Astrocyte of the cerebellum (primary cell): ENCODE measurements at places on chromosomes 2 and 18.
A peak's percentile ranks its signal among the peaks of the same experiment; 100 is the strongest.

DNA sequence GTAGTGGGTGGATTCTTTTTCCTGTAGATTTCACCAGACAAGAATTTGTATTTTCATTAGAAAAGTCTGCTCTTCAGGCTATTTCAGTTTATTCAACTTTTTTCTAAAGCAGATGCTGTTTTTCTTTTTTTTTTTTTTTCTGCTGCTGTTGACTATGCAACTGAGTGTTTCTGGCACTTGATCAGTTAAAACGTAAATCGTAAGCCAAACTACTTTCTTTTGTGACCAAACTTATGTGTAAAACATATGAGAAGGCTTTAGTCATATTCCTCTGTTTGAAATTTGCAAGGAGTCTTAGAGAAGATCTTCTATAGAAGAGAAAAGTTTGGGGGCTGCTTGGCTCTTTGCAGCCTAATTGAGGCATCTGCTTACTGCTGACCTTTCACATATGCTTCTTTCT lies 170.1 kb downstream of the PARD3B start:
- DNase-seq, result no peak

GRCh38 chr2:98598781-98599428 lies 9.4 kb downstream of the COA5 start:
- no peak for DNase-seq

GRCh38 chr2:9226458-9227380 lies 20.1 kb downstream of the ASAP2 start:
- no peak for DNase-seq

DNA sequence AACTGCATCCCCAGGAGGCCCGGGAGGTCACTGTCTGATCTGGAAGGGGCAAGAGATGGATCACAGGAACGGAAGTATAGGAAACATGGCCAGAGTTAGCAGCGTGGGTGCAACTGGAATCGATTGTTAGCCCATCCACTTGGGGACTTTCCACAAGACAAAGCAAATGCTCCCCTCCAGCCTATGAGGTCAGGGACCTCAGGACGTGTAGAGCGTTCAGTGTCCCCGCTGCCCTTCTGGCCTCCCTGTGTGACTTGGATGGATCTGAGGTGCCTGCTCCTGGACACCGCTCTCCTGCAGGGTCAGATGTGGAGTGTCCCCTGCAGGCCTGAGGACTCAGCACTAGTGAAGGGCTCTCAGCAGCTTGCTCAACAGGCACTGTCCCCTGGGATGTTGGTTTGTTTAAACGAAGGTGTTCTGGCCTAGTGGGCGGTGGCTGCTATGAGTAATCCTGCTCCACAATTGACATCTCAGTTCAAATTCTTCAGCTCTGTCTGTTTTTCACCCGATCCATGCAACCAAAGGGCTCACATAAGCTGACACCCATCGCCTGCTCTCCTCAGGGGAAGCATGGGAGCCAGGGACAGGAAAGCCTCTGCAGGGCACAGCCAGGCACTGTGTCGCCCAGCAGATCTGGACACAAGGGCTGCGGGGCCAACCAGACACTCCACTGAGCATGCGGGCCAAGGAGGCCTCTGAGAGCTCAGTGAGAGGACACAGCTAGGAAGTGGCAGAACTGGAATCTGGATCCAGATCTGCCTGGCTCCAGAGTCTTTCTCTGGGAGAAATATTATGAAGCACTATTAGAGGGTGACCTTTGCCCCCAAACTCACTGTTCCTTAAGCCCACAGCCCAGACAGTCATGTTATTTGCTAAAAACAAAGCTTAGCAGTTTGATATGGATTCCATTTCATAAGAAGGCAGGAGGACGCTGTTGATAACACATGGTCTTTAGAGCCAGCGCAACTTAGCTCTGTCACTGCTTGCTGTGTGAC lies 78.5 kb downstream of the RHOB start:
- no peak for DNase-seq

DNA sequence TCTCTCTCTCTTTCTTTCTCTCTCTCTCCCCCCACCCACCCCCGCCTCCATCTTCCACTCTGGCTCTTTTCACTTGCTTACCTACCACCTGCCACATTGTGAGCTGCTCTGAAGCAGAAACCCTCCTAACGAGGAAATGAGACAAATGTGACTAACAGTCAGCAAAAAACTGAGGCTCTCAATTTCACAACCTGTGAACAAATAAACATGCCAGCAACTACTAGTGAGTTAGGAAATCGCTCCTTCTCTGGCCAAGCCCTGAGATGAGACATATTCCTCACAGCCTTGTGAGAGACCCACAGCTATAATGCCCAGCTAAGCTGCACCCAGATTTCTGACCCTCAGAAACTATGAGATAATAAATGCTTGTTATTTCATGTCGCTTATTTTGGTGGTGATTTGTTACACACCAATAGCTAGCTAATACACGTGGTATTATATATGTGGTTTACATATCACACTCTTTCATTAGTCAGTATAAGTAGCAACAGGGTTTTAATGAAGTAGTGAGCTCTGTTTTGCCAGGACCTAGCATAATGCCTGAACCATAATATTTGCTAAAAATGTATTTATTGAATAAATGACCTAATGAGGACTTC lies 8.4 kb upstream of the ZNF521 start:
- no peak for DNase-seq

DNA sequence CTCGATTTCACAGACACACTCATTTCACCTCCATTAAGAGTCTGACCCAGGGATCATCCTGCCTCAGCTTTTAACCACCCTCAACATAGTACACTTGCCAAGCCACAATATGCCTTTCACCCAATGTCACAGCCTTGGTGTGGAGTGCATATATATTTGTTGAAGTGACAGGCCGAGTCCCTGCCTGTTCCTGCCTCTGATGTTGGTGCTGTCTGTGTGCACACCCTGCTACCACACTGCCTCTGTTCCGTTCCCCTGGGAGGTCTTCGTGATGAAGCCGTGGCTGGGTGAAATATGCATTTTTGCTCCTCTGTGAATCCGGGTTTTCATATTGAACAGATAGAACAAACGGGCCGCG lies 90.3 kb downstream of the RNF144A start:
- no peak for DNase-seq

DNA sequence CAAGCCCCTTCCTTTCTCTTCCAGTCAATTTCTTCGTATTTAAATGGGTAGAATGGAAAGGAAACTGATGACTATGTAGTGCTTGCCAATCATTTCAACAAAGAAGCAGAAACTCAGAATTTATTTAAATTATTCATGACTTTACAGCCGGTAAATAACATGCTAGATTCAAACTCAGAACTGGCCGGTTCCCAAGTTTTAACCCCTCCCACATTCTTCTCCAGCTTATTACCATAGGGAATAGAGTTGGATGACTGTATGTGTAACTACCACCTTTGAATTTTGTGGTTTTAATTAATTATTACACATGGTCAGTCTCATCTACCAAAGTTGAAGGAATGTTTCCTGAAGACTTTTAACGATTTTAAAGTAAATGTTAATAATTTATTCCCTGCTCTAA lies 819.3 kb upstream of the LRATD1 start:
- DNase-seq, result no peak

- no peak for DNase-seq
These were observed 424.3 kb upstream of the MEX3C start for GRCh38 chr18:51621864-51622160.

DNA sequence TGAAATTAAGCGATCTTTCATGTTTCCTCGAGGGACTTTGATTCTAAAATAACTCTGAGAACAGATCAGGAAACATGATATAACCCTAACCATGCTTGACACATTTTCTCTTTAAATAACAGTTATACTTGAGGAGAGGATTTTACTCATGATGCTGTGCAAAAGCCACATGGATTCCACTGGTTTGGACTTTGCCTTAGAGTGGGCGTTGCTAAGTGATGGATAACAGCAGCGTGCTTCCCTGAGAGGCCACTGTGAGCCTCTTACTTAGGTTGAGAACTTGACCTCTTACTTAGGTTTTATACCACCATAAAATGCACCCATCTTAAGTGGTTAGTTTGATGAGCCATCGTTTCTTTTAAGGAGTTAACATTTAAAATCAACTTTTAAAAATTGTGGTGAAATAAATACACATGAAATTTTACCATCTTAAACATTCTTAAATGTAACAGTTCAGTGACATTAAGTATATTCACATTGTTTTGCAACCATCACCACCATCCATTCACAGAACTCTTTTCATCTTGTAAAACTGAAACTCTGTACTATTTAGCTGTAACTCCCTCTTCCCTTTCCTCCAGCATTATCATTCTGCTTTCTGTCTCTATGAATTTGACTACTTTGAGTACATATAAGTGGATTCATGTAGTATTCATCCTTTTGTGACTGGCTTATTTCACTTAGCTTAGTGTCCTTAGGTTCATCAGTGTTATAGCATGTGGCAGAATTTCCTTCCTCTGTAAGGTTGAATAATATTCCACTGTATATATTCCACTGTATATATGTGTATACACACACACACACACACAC lies 22.6 kb downstream of the ANXA4 start:
- no peak for DNase-seq

GRCh38 chr2:241842620-241843211 lies 16.0 kb downstream of the PDCD1 start:
- no peak for DNase-seq

DNA sequence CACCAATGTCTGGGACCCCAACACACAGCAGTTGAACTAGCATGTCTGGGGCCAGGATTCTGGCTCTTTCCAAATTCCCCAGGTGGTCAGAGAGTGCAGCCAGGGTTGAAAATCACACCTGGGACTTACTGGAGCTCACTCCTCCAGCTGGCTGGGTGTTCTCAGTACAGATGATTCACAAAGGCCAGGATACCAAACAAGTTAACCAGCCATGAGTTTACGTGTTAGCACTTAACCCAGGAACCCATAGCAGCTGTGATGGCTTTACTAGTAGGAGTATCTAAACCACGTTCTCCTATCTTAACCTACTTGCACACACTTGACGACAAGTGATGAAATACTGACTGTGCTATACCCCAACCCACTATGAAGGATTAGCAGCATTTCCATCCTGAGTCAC lies 222.8 kb downstream of the FBXO15 start:
- no peak for DNase-seq

DNA sequence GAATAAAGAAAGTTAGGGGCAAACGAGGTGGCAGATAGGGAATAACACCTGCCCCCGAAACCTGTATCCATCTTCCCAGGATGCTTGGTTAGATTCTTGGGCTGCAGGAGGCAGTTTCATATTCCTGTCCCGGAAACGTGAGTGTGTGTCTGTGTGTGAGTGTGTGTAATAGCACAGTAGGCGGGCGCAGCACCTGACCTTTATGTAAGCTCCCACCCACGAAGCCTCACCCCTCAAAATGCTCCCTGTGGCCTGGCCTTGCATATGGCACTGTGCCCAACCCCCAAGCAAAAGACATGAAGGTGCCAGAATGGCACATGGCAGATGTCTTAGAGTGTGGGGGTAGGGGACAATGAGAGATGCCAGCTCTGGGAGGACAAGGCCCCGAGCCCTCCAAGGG lies 48.9 kb downstream of the EFR3B start:
- no peak for DNase-seq

DNA sequence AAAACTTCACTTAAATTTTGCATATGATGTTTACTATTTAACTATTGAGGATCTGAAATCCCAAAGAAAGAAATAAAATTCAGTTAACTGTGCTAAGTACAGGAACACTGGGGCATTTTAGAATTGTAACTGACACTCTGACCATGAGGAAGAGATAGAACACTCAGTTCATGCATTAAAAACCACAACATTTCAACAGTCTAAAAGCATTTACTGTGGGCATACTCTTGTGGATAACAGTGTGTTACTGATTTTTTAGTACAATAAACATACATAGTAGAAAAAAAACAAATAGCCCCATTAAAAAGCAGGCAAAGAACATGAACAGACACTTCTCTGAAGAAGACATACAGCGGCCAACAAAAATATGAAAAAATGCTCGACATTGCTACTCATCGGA lies 1122.7 kb upstream of the PIK3C3 start:
- no peak for DNase-seq

DNA sequence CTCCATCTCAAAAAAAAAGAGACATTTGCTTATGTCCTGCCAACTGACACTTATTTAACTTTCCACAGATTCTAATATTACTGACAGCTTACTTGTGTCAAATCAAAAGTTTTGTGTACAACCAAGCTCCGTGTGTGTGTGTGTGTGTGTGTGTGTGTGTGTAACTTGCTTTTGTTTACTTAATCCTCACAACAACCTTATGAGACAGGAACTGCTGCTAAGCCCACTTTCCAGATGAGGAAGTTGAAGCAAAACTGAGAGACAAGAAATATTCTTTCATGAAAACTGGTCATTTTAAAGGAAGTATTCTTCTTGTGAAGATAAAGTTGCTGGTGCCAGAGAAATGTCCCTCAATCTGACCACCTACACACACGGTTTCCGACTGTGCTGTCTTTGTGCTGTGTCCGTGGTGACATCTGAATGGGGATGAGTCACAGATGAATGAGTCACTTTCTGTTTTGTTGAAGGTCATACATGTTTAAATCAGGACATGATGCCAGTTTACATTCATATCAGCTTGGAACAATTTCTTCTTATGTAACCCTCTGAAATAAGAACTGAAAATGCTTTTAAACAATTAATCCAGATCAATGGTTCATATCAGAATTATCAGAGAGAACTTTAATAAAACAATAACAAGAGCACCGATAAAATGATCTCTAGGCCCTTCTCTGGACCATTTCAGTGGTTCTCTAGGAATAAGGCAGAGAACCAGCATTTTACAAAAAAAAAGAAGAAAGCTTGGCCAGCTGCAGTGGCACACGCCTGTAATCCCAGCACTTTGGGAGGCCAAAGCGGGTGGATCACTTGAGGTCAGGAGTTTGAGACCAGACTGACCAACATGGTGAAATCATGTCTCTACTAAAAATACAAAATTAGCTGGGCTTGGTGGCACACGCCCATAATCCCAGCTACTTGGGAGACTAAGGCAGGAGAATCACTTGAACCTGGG lies 95.5 kb downstream of the THNSL2 start:
- peak; percentile 4 for DNase-seq

DNA sequence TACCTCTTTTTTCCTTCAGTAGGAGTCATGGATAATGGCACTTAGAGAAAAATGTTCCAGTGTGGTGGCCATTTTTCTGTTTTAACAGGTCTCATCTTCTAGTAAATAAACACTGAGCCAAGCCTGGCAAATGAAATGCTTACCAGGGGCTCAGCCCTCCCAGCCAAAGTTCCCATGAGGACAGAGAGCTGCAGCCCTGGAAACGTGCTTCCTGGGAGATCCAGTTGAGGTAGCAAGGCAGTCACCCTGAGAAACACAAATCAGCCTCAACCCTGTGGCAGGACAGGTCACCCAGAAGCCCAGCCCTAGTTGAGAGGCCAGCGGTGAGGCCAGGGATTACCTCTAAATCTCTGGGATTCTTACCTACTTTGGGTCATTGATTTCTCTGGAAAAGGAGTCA lies 140.1 kb downstream of the LNPK start:
- DNase-seq, result no peak

DNA sequence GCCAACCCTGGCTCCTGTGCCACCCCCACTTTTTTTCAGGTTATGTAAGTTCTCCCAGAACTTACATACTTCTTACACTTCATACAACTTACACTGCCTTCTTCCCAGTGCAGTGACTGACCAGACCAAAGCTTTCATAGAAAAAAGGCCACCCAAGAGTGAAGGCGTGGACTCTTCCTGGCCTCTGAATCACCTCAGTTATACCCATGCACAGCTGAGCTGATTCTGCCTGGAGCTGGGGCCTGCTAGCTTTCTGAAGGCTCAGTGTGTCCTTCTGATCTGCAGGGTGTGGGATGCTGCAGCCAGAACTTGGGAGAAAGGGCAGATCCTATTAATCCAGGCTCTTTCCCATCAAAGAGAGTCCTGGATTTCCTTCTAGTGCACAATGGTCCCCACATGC lies 216.1 kb downstream of the TTC32 start:
- DNase-seq, result no peak

GRCh38 chr2:102376052-102376591 lies 20.5 kb downstream of the IL18R1 start:
- no peak for DNase-seq

- DNase-seq, result no peak
These were observed 1.2 kb downstream of the ZFP36L2 start for GRCh38 chr2:43225093-43225787.
